ENCODE measurements at places on chromosomes 13 and 19. TPM values are rescaled to one million over a fixed set of nuclear protein-coding genes. Genes with fewer than 3 reads are reported as not detected.

DNA sequence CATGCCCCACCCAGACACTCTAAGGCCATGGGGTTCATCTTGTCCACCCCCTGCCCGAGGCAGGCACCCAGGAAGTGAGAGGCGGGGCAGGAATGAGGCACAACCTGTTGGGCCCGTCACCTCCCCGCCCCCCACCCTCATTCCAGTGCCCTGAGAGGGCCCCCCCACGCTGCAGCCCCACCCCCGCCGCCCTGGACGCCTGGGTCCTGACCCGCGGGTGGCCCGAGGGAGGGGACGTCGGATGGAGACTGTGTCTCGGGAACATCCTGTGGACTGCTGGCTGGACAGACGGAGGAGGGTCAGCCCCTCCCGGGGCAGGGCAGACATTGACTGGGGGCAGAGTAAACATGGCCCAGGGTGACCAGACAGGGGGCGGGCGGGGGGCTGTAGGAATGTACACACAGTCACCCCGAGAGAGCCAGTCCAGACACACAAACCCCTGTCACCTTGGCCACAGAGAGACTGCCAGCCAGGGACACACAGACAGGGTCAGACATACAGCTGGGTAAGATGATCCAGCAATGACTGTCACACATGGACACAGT is 7.4 kb upstream of the JUNB start:
- DNase-seq, result no peak
- peaks cover 77% of the 10 kb centered on the region for H3K4me1 ChIP-seq
- peak overlapping the region; percentile 98 for H3K27ac ChIP-seq
- H3K36me3 ChIP-seq, result no peaks in the 10 kb centered on the region
- no peaks in the 10 kb centered on the region for H3K27me3 ChIP-seq
- H3K4me3 ChIP-seq, result no peak overlapping the region

DNA sequence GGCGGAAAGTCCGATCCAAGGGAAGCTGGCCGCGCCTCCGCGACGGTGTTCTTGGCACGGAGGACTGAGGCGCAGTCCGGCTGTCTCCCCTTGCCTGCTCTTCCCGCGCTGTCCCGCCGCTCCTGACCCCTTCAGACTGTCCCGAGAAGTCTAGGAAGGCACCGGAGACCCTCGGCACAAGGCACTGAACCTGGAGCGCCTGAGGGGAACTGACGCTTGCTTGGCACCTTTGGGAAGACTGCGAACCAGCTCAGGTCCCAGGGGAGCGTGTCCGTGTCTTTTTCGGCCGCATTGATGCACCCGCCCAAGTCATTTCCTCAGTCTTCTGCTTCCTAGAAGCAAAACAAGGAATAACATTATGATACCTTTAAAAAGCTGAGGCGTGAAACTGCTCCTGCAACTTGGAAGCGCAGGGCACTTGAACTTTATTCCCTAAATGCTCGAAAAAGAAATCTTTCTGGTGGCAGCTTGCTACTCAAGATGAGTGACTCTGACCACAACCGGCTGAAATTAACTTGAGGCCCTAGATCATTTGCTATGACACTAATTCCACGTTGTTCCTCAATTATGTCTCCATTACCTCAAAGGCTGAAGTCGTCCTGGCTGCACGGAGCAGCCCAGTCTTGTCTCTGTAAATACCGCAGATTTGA is 735 bp upstream of the FLT1 start:
- H3K27ac ChIP-seq, result no peak overlapping the region
- peaks cover 21% of the 10 kb centered on the region for H3K4me1 ChIP-seq
- H3K4me3 ChIP-seq, result no peak overlapping the region
- H3K27me3 ChIP-seq, result peaks cover 25% of the 10 kb centered on the region
- H3K36me3 ChIP-seq, result no peaks in the 10 kb centered on the region

- no peaks in the 10 kb centered on the region for H3K27me3 ChIP-seq
- no peaks in the 10 kb centered on the region for H3K4me1 ChIP-seq
- H3K36me3 ChIP-seq, result no peaks in the 10 kb centered on the region
- H3K4me3 ChIP-seq, result no peak overlapping the region
- H3K27ac ChIP-seq, result no peak overlapping the region
- DNase-seq, result peak; percentile 4
These were observed 71.8 kb downstream of the SPACA7 start for GRCh38 chr13:112447761-112448603.

DNA sequence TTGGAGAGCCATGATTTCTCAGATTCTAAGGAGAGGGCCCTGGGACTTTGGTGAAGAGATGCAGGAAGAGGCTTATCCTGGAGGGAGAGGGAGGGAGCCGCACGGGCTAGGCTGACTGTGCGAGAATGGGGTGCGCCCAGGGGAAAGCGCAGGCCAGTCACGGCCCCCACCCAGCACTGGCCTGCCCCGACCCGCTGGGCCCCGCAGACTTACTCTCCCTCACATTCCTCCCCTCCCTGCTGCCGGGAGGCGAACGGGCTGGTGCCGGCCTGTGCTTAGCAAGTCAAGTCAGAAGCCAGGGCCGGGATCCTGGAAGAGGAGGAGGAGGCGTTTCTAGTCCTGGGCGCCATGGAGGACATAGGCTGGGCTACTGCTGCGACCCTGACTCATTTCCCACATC is 120.0 kb downstream of the CRYL1 start:
- H3K27me3 ChIP-seq, result no peaks in the 10 kb centered on the region
- no peak overlapping the region for H3K27ac ChIP-seq
- H3K4me3 ChIP-seq, result no peak overlapping the region
- peaks cover 12% of the 10 kb centered on the region for H3K4me1 ChIP-seq
- peaks cover 2% of the 10 kb centered on the region for H3K36me3 ChIP-seq

Gene RANBP3
- total RNA-seq, result 73.9 TPM

Gene ZNF790
- total RNA-seq, result 2.6 TPM
